ENCODE measurements at places on chromosomes 7 and 10.

DNA sequence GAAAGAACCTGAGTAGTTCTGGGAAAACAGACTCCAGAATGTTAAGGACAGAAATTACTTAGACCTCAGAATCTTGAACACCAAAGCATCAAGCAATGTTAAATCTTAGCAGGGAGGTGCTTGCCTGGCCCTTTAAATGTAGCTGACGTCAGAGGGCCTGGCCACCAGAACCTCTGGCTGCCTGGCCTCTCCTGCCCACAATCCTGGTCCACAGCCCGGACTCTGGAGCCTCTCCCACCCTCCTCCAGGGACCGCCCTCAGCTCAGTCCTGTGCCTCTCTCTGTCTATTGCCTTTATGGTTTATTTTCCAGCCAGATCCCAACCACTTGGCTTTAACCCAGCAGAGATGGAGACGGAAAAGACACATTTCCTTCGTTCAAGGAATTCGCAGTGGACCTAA, 42.2 kb upstream of the EGR2 start:
- no peak for DNase-seq

DNA sequence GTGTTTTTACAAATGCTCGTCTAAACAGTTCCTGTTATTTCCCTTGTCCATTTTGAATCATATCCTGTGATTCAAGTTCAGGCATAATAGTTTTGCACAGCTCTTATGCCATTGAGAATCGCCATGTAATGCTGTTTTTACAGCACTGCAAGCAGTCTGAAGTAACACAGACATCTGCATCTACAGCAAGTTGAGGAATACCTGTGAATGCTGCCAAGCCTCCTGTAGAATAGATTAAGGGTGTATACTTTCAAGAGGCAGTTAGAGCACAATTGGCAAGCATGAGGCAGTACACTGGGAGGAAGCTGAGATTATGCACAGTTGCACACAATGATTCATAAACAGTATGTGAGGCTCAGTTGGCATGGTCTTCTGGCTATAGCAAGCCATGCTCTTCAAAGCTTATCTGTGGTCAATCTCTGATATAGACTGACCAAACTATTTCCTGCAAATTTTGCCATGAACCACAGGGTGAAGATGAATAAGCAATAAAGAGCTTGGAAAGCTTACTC, 121.9 kb upstream of the AKR1E2 start:
- no peak for DNase-seq

DNA sequence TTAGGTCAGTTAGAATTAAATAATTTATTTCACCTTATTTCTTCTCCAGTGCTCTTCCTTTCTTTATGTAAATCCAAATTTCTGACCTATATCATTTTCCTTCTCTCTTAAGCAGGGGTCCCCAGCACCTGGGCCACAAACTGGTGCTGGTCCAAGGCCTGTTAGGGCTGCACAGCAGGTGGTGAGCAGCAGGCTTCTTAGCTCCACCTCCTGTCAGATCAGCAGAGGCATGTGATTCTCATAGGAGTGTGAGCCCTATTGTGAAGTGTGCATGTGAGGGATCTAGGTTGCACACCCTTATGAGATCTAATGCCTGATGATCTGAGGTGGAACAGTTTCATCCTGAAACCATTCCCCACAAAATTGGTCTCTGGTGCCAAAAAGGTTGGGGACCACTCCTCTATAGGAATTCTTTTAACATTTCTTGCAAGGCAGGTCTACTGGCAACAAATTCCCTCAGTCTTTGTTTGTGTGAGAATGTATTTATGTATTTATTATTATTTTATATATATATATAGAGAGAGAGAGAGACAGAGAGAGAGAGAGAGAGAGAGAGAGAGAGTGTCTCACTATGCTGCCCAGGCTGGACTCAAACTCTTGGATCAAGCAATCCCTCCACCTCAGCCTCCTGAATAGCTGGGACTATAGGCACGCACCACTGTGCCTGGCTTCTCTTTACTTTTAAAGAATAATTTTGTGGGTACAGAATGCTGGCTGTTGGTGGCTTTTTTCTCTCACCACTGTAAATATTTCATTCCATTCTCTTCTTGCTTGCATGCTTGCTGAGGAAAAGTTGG, 4.3 kb upstream of the ABCC2 start:
- no peak for DNase-seq

- no peak for DNase-seq
Observed at GRCh38 chr7:74726309-74727101, 47.3 kb upstream of the NCF1 start.

DNA sequence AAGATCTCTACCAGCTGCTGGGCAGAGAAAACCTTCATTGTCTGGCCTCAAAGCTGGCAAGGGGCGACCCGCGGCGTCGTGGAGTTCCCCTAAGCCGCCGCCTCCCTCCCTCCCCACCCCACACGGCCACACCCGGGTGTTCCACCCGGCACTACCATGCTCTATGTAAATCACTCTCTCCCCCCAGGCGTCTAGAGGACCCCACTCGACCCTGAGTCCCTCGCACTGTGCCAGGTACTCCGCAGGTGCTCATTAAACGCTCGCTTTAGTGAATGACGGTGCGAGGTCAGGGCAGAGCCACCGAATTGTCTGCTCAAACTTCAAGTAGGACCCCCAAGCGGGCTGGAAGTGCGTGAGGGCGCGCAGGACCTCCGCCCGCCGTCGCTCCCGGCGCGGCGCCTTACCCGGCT, 628 bp downstream of the PARP12 start:
- DNase-seq = no peak

GRCh38 chr10:124589491-124590041, 127.9 kb downstream of the LHPP start:
- DNase-seq = peak; percentile 62

GRCh38 chr10:75935650-75936400, 504.4 kb downstream of the LRMDA start:
- DNase-seq = no peak
